NCI-H510A (cell line): ENCODE measurements at places on chromosomes 4 and X.

- no peak for DNase-seq
Observed at GRCh38 chr4:39232100-39232499, 49.8 kb downstream of the WDR19 start.

DNA sequence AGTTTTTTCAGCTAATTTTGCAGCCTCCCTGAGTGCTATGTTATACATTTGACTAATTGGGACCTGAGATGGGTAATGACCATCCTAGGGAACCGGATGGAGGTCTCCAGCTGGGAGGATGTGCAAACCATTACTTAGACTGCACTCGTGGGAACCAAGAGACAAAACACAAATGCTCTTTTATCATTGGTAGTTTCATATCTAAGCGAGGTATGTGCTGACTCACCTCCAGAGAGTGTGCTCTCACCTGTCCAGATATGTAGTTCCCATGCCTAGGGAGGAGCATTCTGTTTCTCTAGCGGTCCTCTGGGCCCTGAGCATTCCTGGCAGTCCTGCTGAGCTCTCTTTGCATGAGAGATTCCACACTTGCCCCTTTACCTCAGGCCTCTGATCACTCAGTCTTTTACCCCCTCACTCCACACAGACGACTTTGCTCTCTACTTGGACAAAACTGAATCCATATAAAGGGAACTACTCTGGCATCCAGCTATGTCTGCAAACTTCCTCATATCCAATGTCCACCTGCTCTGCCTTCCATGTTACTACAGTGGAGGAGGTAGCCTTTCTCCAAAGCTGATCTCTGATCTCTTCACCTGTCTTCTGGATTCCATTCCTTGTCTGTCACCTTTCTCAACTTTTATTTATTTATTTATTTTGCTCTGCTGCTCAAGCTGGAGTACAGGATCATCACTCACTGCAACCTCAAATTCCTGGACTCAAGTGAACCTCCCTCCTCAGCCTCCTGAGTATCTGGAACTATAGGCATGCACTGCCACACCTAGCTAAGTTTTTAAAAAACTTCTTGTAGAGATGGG lies 88.4 kb downstream of the LRP2BP start:
- DNase-seq, result no peak

DNA sequence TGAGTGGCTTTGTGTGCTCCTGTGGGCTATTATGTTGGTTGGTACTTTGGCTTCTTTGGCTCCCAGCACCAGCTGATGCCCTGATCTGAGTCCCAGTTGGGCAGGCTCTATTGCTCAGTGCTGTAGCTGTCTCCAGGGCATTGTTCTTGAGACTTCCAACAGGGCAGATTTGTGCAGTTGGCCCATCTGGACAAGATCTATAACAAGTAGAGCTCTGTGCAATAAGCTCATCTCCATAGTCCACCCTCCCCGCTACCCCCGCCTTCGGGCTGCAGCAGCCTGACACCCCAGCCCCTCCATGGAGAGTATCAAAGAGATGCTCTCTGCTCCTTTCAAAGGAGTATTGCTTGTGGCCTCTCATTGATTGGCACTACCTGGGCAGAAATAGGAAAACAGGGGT lies 5.8 kb upstream of the TMEM31 start:
- DNase-seq, result no peak

- DNase-seq, result no peak
Observed at GRCh38 chr4:39319676-39320075, 46.5 kb downstream of the RFC1 start.

- no peak for DNase-seq
Observed at GRCh38 chr4:123427951-123428350, 31.4 kb downstream of the SPRY1 start.

DNA sequence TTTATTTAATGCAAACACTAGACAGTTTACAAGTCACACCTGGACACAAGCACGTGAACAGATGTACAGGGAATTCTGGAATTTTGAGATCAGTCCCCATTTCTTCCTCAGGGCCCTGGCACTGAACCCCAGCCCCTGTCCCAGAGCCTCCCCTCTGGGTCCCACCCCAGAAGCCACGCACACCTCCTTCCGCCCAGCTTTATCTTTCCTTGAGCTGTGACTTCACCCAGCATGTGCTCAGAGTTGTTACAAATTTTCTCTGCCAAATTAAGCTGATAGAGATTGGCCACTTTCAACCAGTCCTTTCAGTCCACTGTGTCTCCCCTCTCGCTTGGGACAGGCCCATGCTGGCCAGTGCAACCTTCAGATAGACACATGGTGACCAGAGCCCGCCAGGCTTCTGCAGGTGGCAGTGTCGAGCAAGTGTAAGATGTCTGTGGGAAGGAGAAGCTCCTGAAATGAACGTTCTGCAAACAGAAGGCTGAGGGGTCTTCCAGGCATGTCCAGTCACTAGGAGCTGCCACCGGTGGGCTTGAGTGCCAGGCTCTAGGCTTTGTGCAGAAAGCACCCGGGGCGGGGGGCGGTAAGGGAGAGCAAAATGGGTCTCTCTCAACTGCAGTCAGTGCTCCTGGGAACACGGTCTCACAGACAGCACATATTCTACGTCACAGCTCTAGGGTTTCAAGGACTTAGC lies 73.3 kb downstream of the MTMR1 start:
- no peak for DNase-seq

GRCh38 chr4:3337357-3337732 lies 44.5 kb downstream of the RGS12 start:
- DNase-seq, result no peak

- no peak for DNase-seq
Observed at GRCh38 chrX:51336584-51336983, 4.0 kb downstream of the NUDT10 start.

GRCh38 chr4:112127803-112128202 lies 17.5 kb upstream of the FAM241A start:
- no peak for DNase-seq

DNA sequence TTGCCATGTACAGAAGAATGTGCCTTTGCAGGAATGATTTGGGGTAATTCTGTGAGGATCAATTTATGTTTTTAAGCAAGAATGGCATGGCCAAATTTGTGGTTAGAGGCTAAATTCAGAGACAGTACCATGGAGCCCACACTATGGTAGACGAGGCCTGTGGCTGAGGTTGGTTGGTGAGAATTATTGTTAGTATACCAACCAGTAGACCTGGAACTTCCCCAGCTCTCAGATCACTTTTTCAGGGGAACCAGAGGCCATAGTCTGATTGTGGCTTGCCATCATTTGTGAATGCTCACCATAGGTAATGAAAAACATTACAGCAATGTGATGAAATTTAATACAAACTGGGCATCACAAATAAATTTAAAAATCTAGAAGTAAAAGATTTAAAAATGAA lies 56.3 kb downstream of the SHISA3 start:
- no peak for DNase-seq

DNA sequence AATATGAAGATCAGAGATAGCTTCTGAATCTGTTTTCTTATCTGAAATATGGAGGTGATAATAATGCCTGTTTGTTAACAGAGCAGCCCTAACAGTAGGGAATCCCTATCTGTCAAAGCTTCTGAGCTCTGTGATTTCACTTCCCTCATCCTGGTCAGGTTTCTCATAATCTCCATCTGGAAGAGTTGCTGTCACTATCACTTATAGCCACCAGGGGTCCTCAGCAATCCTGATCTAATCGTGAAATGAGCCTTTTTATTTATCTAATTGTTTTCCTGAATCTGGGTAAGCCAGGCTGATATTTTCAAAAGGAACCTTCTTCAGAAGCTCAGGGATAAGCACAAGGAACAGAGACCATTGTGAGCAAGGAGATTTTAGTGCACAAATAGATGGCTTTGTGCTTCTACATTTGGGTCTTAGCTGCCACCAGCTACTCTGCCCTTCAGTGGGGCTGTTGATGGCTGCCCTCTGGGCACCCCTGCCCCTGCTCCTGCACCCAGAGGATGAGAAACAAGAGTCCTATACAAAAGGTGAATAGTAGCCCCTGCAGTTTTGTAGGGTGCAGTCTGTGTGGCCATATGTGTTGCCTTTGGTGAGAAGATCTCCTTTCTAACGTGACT lies 196.4 kb upstream of the RADX start:
- DNase-seq, result no peak

DNA sequence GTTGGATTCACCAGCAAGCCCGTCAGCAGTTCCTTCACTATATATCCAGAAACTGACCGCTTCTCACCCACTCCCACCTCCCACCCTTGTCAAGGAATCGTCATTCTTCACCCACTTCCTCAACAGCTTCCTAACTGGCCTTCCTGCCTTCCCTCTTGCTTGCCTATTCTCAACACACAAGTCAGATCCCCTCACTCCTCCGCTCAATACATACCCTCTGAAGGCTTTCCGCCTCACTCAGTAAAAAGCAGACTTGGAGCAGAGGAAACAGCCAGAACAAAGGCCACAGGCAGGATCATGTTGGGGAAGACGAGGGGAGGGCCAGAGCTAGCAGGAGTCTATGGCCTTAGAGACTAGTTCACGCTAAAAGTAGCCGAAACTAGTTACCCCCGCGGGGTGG lies 23.7 kb downstream of the RWDD4 start:
- DNase-seq, result no peak

GRCh38 chr4:86939729-86940575 lies 5.1 kb downstream of the AFF1 start:
- DNase-seq, result no peak

- no peak for DNase-seq
Observed at GRCh38 chr4:2767046-2767704, 11.0 kb upstream of the TNIP2 start.

- no peak for DNase-seq
Observed at GRCh38 chrX:111409326-111409725, 2.7 kb downstream of the DCX start.

DNA sequence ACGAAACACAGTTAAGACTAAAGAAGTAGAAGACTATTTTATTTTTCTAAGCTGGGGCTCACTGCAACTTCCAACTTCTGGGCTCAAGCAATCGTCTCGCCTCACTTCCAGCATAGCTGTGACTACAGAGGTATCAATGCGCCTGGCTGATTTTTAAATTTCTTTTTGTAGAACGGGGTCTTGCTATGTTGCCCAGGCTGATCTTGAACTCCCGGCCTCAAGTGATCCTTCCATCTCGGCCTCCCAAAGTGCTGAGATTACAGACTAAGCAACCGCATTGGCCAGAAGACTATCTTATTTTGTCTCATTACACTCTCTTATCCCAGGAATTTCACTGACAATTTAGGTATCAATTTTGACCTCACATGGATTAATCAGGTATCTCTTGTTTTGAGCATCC lies 1.2 kb downstream of the LAMTOR3 start:
- no peak for DNase-seq

DNA sequence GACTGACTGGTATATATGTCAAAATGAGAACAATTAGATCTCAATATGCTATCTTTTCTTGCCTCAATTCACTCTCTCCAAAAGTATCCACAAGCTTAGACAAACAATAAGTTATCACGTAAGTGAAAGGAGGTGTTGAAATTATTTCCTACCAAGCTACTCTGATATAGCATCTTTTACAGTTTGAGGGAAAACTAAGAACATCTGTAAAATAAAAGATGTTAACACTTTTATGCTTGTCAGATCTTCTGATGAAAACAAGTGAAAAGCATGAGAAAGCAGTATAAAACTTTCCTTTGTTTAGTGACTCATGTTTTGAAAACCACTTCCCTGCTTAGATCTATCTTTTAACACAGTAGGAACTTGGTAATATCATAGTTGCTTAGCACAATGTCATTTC lies 8.4 kb upstream of the MAB21L2 start:
- no peak for DNase-seq

DNA sequence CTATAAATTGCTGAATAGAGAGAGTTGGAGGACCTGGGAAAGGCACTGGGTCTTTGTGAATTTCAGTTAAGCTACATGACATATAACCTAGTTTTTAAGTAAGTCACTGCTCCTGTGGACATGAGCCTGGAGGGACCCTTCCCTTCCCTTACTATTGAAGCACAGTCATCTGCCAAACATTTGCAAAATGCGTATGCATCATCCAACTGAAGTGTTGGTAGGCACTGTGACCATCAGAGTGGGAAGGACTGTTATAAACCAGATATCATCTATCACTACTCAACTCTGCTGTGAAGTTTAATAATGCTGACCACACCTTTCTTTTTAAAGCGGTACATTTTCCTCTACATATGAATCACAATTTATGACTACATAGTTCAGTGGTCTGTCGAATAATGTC lies 5.2 kb downstream of the GABRA3 start:
- DNase-seq, result no peak

- no peak for DNase-seq
Observed at GRCh38 chrX:66504481-66504880, 134.4 kb downstream of the EDA2R start.

DNA sequence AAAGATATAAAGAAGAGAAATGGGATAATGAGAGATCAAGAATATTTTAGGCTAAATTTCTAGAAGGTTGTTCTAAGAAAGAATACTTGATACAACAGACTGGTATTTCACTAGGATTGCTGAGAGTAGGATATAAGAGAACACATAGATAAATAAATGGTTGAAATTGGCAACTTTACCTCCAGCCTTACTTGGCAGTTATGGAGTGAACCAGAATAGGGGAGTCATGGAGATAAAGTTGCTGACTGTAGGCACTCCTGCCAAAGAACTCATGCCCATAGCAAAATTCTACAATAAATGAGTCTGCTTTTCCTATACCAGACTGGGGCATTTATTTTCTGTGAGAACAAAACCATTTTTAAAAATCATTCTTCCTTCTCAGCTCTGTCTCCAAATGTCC lies 26.4 kb upstream of the MMRN1 start:
- DNase-seq, result no peak

GRCh38 chrX:134868771-134869495 lies 121.9 kb upstream of the SMIM10 start:
- no peak for DNase-seq

- no peak for DNase-seq
Observed at GRCh38 chr4:30122711-30123110, 597.5 kb upstream of the PCDH7 start.

- DNase-seq, result no peak
Observed at GRCh38 chr4:15234856-15235126, 193.0 kb upstream of the C1QTNF7 start.

DNA sequence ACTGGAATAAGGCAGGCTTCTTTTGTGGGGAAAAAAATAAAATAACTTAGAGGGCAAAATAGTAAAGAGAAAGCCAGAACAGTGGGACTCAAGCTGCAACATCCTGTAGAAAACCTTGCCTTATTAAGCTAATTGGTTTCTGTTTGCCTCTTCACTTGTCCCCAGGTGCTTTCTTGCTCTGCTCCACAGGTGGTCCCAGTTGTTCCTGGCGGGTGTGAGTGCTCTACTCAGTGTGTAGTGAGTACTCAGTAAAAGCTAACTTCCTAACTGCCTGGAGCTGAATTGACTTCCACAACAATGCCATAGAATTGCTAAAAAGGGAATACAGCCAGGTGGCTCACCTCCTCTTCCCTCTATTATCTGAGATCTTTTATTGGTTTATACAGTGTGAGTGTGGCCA lies 930.2 kb downstream of the C4orf33 start:
- DNase-seq, result peak; percentile 55

DNA sequence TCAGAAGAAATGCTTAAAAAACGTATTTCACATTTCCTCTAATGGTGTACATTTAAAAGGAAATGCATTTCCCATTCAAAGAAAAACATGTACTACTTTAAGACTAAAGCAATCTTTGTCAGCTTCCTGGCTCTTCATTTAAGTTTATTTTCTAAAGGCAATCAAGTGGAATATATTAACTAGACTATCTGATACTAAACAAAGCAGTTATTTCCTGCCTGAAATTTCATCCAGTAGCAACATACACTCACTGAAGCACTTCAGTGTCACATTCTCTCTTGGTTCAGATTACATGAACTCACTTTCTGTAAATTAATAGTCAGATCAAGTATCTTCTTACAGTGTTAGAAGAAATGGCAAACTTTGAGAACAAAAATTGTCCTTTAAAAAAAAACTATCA lies 42.5 kb downstream of the LRBA start:
- no peak for DNase-seq
